ENCODE measurements at places on chromosomes 5 and 9.

DNA sequence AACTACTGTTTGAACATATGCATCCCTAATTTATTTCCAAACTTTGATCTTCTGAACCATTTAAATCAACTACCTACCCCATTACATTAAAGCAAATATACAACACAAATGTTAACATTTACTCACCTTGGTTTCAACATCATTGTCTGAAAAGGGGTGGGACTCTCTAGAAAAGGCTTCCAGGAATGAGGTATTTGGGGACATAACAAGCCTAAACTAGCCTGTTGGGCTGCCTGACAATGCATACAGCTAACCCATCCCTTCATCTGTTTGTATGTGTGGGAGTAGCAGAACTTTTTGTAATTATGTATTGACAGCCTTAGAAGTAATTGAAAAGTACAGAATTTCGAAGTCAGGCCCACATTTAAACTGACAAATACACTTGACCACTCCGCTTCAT is 2225.9 kb upstream of the C9orf72 start:
- DNase-seq = no peak

DNA sequence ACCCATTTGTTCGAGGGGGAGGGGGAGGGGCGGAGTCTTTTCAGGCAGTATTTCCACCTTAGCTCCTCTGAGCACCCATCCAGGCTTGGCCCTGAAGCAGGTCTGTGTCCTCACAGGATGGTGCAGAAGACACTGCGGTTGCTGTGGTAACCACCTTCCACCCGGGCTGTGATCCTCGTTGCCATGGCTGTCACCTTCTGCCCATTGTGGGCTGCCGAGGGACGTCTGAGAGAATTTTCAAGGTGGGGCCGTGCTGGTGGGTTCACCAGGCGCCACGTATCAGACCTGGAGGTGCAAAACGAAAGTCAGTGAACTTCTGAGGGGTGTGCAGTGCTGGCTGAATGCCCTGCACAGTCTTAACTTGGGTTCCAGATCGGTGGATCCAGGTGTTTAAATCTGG is 26.7 kb downstream of the POLR1E start:
- no peak for DNase-seq

DNA sequence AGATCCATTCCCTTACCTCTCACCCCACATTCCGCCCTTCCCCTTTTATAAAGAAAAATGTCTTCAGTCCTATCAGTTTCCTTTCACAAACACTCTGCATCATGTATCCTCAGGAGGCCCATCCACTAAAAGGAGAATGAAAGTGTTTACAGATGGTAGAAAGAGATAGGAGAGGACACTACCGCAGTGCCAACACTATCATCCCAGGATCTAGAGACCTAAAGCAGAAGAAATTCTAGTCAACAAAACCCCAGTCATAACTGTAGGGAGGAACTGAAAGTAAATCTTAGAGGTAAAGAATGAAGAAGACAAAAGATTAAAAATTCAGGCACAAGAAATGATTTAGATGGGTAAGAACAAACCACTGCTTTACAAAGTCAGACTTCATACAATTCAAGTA is 114.1 kb downstream of the MLLT3 start:
- peak; percentile 63 for DNase-seq

- DNase-seq = no peak
Measured at GRCh38 chr9:35716230-35716629, 15.8 kb downstream of the TLN1 start.

GRCh38 chr5:102865510-102866236 is 110.6 kb downstream of the PAM start:
- DNase-seq = no peak

DNA sequence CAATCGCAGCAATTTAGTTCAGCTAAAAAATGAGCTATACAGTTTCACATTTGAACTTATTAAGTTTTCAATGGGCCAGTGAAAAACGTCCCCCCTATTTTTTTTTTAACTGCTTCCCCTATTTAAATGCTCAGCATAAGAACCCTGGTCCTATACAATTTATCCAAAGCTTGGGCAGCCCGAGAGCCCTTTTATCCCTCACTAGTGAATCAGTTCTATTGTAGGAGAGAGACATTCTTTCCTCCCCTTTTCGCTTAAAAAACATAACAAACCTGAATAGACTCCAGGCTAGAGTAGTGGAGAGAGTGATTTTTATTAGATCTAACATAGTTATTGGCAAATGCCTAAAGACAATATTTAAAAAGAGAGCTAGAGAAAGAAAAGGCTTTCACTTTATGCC is 1.4 kb downstream of the LIX1 start:
- no peak for DNase-seq

- no peak for DNase-seq
Measured at GRCh38 chr5:10355071-10355889, 1.8 kb downstream of the MARCHF6 start.

DNA sequence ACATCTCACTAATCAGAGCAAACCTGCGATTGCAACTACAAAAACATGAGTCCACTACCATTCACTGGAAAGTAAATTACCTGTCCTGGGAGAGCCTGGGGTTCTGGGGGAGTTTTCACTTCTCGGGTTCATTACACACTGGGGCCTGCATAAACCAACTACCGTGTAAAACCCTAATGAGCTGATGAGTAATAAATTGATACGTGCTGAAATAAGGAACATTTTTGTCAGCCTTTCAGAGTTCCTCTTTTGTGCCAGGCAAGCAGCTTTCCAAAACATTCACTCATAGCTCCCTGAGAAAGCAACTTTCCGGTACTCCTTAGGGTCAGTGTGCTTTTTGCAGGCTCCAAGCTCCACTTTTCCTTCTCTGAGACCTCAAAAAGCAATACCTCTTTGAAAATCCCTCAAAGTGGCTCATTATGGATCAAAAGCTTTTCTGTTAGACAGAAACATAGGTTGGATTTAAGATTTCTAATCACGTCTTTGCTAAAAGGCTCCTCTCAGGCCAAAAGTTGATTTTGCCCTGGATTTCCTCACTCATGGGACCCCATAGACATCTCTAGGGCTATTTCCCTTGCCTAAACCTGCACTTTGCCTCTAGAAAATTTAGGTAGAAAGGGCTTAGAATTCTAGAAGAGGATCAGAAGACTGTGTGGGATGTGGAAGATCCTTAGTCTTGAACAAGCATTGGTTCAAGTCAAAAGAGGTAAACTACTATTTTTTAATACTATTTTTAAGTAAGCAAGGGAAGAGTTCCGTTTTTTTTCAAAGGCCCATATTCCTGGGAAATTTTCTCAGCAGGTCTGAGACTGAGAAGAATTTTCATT is 74.8 kb downstream of the ST8SIA4 start:
- no peak for DNase-seq

GRCh38 chr9:109198736-109199382 is 31.8 kb upstream of the FRRS1L start:
- no peak for DNase-seq

DNA sequence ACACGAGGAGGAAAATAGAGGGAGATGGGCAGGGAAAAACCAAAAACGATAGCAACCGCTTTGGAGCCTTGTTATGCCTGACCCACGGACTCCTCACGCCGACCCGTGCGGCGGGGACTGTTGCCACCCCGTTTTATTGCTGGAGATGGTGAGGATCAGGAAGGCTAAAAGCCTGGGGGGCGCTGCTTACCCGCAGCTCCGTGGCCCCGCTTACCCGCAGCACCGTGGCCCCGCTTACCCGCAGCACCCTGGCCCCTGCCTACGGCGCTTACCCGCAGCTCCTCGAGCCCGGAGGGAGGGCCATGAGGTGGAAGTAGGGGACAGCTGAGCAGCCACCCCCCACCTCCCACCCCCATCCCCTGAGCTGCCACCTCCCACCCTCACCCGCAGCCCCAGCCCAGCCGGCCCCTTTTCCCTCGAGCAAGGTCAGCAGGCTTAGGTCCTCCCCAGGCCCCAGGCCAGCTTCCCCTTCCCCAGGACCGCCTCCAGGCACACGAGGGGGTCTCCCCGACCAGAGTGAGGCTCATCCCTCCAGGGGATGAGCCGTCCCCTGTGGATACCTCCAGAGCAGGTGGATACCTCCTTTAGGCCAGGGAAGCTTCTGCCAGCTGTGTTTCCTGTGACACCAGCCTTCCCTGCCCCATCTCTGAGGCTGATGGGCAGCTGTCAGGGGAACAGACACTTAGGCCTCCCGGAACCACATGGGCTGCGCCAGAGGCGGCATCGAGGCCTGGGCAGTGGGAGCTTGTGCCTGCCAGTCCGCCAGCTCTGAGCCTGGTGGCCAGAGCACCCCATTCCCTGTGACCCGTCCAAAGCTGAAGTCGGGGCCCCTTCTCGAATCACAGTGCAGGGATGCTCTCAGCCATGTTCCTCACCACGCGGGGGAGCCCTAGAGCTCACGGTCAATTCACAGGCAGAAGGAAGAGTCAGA is 92.3 kb downstream of the LMX1B start:
- DNase-seq = no peak

GRCh38 chr9:95296761-95297160 is 20.7 kb downstream of the FANCC start:
- DNase-seq = no peak

- no peak for DNase-seq
Measured at GRCh38 chr9:133835262-133835901, 97.2 kb upstream of the SARDH start.

DNA sequence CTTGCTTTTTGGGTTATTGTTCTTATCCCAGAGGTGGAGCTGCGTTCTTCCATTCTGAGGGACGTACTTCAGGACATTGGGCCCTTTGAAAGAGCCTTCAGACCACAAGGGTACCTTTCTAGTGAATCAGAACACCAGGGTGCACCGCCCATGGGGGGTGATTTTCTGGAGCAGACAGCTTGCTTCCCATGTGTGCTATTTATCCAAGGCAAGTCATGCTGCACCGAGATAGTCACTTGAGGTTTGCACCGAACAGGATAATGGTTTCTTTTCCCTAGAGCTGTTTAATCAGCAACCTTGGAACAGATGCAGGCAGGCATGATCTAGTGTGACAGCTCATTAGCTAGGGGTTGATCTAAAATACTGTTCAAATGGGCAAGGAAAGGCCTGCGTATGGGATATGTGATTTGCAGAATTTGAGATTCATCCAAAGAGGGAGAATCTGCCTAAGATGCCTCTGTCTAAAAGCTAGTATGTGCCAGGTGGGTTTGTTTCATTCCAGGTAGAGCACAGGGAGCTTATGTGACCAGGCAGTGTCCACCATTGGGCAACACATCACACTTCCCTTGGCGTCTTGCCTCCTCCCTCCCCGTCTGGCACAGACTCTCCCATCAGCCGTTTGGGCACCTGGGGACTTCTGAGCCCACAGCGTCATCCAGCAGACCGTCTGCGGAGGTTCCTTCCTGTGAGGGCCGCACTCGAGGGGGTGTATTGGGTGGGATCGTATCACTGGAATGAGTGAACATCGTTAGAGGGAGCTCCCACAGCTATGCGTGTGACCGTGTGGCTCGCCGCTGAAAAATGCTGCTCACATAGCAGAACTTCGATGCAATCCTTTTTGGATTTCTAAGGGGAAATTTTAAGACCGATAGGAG is 23.0 kb downstream of the ABL1 start:
- DNase-seq = no peak

DNA sequence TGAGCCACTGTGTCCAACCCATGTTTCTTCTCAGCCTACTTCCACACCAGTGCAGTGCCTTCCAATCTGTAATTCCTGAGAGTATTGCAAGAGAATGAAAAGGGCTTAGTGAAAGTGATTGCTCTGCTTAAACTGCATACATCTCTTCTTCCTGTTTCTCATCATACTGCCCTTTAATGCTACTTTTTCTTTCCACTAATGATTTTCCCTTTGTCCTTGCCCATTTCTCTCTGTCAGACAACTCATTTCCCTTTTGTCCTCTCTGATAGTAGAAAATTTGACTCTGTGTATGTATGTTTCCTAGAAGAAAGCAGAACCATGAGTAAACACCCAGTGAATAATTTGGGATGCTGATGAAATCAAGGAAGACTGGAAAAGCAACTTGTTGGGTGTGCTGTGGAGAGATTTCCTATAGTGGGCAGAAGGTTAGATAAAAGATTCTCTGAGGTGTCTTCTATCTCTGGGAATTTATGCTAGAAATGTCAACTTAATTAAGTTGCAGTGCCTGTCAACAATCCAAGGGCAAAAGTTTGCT is 102.2 kb upstream of the CHD1 start:
- DNase-seq = no peak

DNA sequence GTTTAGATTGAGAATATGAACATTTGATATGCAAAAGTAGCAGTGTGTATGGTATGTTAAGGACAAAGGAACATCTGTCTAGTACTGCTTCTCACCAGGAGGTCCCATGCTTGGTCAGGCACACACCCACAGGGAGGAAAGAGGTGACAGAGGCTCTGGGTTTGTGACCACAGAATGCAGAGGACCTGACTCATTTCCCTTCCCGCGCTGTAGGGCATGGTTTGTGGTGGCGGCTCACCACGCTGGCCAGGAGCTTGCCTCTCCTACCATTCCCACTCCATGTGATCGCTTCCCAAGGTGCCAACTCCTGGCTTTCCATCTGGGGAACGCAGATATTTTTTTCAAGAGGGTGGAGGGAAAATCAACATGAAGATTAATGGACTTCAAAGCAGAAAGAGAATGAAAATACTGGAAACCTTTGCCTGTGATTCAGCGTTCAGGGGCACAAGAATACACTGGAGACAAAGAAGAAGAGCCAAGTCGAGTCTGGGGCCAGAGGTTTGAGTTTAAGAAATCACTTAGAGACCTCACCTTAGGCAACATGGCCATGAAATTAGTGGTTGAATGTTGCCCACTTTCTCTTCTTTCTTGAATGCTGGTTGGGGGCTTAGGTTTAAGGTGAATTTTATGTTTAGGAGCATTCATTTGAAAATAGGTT is 477.8 kb downstream of the CCDC171 start:
- DNase-seq = no peak

DNA sequence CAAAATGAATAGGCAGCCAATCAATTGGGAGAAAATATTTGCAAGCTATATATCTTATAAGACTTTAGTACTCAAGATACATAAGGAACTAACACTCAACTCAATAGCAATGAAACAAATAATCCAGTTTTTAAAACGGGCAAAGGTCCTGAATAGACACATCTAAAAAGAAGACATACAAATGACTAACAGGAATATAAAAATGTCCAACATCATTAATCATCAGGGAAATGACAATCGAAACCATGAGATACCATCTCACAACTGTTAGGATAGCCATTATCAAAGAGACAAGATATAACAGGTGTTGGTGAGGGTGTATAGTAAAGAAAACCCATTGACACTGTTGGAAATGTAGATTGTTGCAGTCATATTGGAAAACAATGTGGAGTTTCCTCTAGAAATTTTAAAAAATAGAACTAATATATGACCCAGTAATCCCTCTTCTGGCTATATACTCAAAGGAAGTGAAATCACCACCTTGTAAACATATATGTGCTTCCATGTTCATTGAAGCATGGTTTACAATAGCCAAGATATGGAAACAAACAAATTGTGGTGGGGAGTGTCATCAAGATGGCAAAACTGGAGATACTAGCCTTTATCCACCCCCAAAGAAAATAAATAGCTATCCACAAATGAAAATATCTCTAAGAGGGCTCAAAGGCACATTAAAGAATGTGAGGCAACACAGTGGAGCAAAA is 13.9 kb upstream of the BTNL3 start:
- DNase-seq = no peak

- DNase-seq = no peak
Measured at GRCh38 chr9:4592295-4592694, 69.8 kb upstream of the PLPP6 start.

DNA sequence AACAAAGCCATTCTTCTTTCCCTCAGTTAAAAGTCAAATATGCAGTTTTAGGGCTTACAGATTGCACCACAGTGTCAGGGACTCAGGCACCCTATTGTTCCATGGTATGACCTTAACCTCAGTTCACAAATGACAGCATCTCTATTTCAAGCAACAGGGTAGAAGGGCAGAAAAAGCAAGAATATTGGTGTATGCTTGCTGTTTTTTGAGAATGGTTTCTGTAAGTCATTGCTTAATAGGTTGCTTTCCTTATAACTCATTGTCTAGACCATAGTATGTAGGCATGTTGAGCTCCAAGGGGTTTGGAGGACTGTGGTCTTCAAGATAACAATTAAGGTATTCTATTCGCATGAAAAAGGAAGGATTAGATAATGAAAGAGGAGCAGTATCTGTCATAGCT is 183.5 kb upstream of the EDIL3 start:
- DNase-seq = no peak

Measured in LNCaP clone FGC (cell line).